Activated CD4-positive, CD25-positive, alpha-beta regulatory T cell treated with anti-CD3 and anti-CD28 coated beads, Interleukin-2, amount 50 U/mL, for 72 hours (primary cell): ENCODE measurements at places on chromosomes 16 and 17.

GRCh38 chr17:57260325-57261083, 4.2 kb downstream of the MSI2 start:
- no peak for DNase-seq

- no peak for DNase-seq
Measured at GRCh38 chr17:55818026-55818425, 67.2 kb downstream of the PCTP start.

- DNase-seq, result no peak
Measured at GRCh38 chr16:65278874-65279273, 157.0 kb upstream of the CDH11 start.

DNA sequence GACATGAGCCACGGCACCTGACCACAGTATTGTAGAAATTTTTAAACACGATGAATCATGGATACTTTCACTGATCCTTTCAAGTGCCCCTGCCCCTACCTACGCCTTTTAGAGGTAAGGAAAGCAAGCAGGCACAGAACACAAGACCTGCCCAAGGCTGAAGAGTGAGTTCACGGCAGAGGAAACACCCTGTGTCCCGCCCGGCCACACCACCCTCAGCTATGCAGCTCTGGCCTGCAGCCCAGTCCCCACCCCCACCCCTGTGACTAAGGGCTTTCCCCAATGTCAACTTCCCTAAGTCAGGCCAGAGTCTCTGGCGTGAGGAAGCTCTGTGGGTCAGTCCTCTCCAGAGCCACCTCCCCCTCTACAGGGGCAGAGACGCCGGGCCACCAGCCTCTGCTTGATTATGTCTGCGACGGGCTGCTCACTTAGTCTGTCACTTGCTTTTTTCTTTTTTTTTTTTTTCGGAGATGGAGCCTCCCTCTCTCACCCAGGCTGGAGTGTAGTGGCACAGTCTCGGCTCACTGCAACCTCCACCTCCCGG, 8.4 kb downstream of the SLC16A5 start:
- DNase-seq, result no peak

GRCh38 chr17:9144502-9145249, 123.4 kb downstream of the NTN1 start:
- DNase-seq, result no peak

- no peak for DNase-seq
Measured at GRCh38 chr16:8878523-8878911, 3.6 kb upstream of the LITAFD start.

- no peak for DNase-seq
Measured at GRCh38 chr16:29950806-29951461, 10.9 kb upstream of the TMEM219 start.

GRCh38 chr17:72916991-72917390, 175.5 kb downstream of the SLC39A11 start:
- no peak for DNase-seq

DNA sequence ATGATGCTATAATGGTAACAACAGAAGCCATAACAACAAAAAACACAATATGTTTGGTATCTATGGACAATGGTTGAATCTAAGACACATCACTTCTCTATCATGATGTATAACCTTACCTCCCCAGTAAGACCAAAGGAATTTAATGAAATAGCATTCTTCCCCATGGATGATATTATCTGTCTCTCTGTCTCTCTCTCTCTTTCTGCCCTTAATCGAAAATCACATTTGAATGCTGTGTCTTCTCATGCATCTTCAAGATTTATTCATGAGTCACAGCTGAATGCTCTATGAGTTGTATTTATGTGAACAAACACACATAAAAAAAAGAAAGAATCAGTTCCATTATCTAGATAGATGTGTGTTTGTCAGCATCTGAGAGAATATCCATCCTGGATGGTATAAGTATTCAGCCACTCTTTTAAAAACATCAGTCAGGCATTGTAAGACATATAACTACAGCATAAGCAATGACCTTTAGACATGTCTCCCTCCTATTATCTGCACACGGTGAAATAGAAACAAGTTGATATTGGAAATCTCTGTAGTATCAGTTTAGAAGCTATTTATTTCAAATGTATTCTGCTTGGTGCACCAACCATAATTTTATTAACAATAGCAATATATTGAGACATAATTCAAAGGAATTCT, 433.3 kb downstream of the TOX3 start:
- DNase-seq, result no peak

- DNase-seq, result no peak
Measured at GRCh38 chr17:37614391-37614790, 5.2 kb upstream of the SYNRG start.

- DNase-seq, result no peak
Measured at GRCh38 chr16:89018282-89019158, 41.5 kb upstream of the CBFA2T3 start.

GRCh38 chr16:86303787-86304678, 206.3 kb upstream of the FOXF1 start:
- DNase-seq, result no peak

GRCh38 chr16:22743401-22743800, 70.6 kb upstream of the HS3ST2 start:
- no peak for DNase-seq

DNA sequence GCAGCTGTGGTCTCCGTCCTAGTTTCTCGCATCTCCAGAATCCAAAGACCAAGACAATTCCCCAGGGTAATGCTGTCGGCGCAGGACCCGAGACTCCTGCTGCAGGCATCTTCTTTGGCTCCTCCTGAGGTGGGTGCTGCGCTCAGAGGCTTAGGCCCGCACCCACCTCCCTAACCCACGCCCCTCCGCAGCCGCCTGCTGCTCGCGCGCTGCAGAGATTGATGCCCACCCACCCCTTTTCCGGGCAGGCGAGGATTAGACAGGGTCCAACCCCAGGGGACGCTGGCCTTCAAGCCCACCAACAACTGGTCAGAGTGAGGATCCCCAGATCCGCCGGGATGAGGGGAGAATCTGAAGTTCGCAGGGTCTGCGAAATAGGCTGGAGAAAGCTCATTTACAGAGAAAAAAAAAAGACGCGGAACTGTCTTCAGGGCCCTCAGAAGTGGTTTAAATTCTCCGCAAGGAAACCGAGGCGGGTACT, 27.9 kb downstream of the SLFN11 start:
- DNase-seq, result no peak

GRCh38 chr16:58678716-58679115, 5.9 kb downstream of the SLC38A7 start:
- no peak for DNase-seq

DNA sequence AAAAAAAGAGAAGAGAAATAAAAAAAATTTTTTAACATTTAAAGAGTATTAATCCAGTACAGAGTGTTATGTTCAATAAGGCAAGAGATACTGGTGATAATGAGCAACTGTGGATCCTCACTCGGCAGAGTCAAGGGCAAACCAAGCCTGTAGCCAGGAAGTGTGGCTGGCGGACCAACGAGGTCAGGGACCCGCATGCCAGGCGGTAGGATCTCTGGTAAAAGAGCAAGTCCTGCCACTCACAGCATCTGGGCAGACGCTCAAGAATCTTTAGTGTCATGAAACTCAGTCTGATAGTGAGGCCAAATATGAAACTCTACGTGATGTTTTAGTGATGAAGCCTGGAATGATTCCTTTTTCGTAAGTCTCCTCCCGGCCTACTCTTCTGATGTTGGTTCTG, 8.3 kb upstream of the GEMIN4 start:
- DNase-seq, result no peak

- no peak for DNase-seq
Measured at GRCh38 chr16:24552705-24553246, 13.4 kb downstream of the RBBP6 start.

GRCh38 chr16:26645614-26646013, 421.1 kb upstream of the C16orf82 start:
- peak; percentile 44 for DNase-seq

GRCh38 chr16:28876973-28877654, 1.2 kb upstream of the ATP2A1 start:
- DNase-seq, result no peak

DNA sequence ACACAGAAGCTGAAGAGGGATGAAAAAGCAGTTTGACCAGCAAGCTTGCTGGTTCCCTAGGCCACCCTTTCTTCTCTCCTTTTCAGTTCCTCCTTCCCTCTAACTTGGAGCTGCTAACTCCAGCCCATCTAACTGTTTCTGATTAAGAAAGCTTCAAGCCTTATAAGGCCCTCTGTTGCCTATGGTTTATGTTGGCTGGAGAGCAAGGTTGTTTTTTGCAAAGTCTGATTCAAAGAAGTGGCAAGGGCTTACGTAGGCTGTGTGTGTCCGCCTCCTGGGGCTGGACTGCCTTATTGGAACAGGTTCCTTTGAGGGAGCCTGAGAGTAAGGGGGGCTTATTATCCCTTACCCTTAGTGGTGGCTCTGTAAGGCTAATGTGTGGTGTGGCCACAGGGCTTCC, 7.1 kb downstream of the AKAP1 start:
- no peak for DNase-seq

DNA sequence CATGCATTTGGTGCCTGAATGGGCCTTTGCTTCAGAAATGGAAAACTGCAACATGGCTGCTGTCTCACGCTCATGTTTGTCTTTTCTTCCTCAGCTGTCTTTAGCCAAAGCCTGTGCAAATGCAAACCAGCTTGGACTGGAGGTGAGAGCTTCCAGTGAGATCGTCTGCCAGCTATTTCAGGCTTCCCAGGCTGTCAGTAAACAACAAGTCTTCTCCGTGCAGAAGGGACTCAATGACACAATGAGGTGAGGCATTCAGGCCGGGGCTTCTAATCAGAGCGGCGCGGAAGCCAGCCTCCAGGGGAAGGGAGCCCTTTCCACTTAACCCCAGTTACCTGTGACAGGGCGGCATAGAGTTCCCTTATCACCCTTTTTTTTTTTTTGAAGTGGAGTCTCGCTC, 14.3 kb downstream of the CCNF start:
- no peak for DNase-seq

- no peak for DNase-seq
Measured at GRCh38 chr17:59094861-59095530, 11.7 kb downstream of the TRIM37 start.

- DNase-seq, result no peak
Measured at GRCh38 chr16:22352723-22353122, 21.7 kb downstream of the CDR2 start.

GRCh38 chr16:84788920-84789391, 30.8 kb upstream of the CRISPLD2 start:
- DNase-seq, result no peak

GRCh38 chr17:63549289-63549945, 860 bp upstream of the DCAF7 start:
- no peak for DNase-seq

DNA sequence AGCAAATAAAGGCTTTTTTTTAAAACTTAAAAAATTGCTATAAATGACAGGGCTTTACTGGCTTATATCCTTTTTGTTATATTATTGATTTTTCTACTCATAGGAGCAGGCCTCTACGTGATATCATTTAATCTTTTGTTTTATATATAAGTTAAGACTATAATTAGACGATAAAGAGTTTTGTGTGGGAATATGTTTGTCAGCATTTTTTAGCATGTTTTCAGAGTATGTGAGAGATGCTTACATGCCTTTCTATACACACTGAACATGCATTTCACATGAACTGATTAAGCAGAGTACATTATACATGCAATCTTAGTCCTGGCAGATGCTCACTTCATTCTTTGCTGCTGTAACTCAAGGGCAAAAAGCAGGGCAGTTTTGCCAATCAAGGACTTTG, 7.7 kb upstream of the KRT222 start:
- DNase-seq, result no peak

GRCh38 chr17:82918508-82918907, 78.7 kb upstream of the ZNF750 start:
- no peak for DNase-seq

DNA sequence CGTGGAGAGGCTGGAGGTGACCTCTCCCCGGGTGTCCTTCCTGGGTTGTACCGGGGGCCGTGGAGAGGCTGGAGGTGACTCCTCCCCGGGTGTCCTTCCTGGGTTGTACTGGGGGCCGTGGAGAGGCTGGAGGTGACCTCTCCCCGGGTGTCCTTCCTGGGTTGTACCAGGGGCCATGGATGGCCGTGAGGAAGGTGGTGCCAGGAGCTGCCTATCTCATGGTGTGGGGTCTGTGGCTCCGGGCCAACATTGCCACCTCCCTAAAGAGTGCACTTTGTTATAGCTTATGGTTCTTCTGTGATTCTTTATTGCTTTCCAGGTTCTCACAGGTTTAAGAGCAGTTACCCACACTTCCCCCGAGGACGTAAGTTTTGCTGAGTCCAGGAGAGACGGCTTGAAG, 86.3 kb upstream of the ZNF750 start:
- DNase-seq, result no peak

- DNase-seq, result peak; percentile 67
Measured at GRCh38 chr16:89565506-89566372, 5.3 kb downstream of the RPL13 start.

DNA sequence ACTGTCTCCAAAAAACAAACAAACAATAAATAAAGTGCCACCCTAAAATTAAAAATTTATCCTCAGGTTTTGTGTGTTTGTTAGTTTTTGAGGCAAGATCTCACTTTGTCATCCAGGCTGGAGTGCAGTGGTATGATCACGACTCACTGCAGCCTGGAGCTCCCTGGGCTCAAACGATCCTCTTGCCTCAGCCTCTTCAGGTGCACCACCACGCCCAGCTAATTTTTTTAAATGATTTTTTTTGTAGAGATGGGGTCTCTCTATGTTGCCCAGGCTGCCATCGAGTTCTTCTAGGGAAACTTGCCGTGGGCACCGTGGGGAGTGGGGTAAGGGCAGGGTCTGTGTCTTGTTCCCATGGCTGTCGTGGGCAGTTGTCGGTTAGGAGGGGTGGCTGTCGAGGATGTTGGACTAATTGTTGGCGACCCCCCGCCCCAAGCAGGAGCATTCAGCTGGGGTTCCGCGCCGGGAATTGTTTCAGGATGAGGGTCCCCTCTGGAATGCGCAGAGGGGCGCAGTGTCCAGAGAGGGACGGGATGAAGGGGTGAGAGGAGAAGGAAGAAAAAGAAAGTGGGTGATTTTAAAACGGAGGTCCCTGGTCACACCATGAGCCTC, 1.1 kb upstream of the RNF213 start:
- DNase-seq, result no peak

DNA sequence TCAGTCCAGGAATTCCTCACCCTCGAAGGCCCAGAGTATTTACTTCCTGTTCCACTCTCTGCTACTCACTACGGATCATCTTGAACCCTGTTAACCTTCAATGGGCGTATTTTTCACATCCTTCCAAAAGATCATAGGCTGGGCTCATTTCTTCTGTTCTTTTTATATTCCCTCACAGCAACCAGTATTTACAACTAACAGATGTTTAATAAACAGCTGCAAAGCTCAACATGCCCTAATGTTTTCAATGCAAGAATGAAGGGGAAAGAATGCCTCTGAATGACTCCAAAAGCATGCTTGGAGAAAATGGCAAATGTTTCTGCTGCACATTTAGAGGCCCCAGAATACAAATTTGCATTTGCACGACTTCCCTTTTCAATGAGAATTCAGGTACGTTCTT, 174.9 kb downstream of the ZFHX3 start:
- DNase-seq, result no peak

- DNase-seq, result no peak
Measured at GRCh38 chr16:7374614-7375174, 42.0 kb downstream of the RBFOX1 start.

DNA sequence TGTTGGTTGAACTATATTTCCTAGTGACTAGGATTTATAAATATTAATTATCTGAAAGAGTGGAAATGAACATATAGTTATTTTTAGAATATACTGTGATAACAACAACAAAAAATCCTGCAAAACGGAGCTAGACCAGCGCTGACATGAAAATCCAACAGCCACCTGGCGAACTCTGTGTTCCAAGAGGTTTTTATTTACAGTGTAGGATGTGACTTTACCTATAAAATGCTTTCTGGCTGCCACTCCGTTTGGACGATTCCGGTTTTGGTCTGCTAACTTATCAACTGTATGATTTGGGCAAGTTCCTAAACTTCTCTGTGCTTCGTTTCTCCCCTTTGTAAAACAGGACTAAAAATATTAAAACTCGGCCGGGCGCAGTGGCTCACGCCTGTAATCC, 73.7 kb downstream of the ADCY9 start:
- DNase-seq, result no peak
